ENCODE measurements at places on chromosomes 7 and 10. TPM values are rescaled to one million over a fixed set of nuclear protein-coding genes. Genes with fewer than 3 reads are reported as not detected.

The OPALIN gene
- total RNA-seq: not detected

The DNAJC9 gene
- total RNA-seq: 44.6 TPM

The GPER1 gene
- 1.1 TPM for total RNA-seq

The PHKG1 gene
- 0.65 TPM for total RNA-seq

The CYP2C18 gene
- not detected for total RNA-seq

The PRXL2A gene
- 199 TPM for total RNA-seq

The CNPY4 gene
- total RNA-seq: 38.9 TPM

The UCMA gene
- total RNA-seq: not detected

The MUC12 gene
- total RNA-seq: not detected

The CYP3A7 gene
- not detected for total RNA-seq

The FAM149B1 gene
- 22.5 TPM for total RNA-seq

The RADIL gene
- total RNA-seq: 1.3 TPM

The ITGA8 gene
- total RNA-seq: 0.25 TPM

The TRPV6 gene
- not detected for total RNA-seq

The GRID2IP gene
- not detected for total RNA-seq

The RNF32 gene
- 0.25 TPM for total RNA-seq

The TRDMT1 gene
- total RNA-seq: 7.9 TPM

The PIP gene
- total RNA-seq: not detected

The AKR1C4 gene
- total RNA-seq: not detected

The TMEM196 gene
- not detected for total RNA-seq

The TUBAL3 gene
- total RNA-seq: 0.25 TPM

The FAM204A gene
- 33.2 TPM for total RNA-seq

The ANXA8 gene
- total RNA-seq: not detected

The LIPK gene
- total RNA-seq: not detected

The ADAM12 gene
- total RNA-seq: 0.63 TPM

The GPR26 gene
- not detected for total RNA-seq

The CACNA2D1 gene
- total RNA-seq: 12.8 TPM

The GIMAP6 gene
- total RNA-seq: 136 TPM

The ZC3HAV1L gene
- total RNA-seq: 23.1 TPM

The TRIM73 gene
- total RNA-seq: 0.88 TPM

The FAM241B gene
- 0.88 TPM for total RNA-seq

The ACBD7 gene
- total RNA-seq: 3.1 TPM

The C10orf53 gene
- not detected for total RNA-seq

The TRIL gene
- total RNA-seq: 32.7 TPM

The PAPOLB gene
- not detected for total RNA-seq

The NME8 gene
- not detected for total RNA-seq

The NPY4R gene
- total RNA-seq: not detected

The FOXI2 gene
- total RNA-seq: not detected

The ZNF22 gene
- 35.0 TPM for total RNA-seq

The PIK3CG gene
- total RNA-seq: 5.3 TPM

The ANXA8L1 gene
- total RNA-seq: not detected

The DNA2 gene
- 8.3 TPM for total RNA-seq

The HOXA13 gene
- total RNA-seq: not detected

The KCND2 gene
- total RNA-seq: 0.16 TPM

The MYL10 gene
- total RNA-seq: not detected

The ANKRD22 gene
- not detected for total RNA-seq

The ADRB1 gene
- 0.32 TPM for total RNA-seq

The CDK14 gene
- 4.3 TPM for total RNA-seq

The TMEM60 gene
- total RNA-seq: 7.9 TPM

The PNLIPRP3 gene
- total RNA-seq: not detected

The ARHGAP22 gene
- total RNA-seq: 23.8 TPM

The PDE6C gene
- not detected for total RNA-seq

The SP8 gene
- not detected for total RNA-seq

The GRID1 gene
- total RNA-seq: not detected

The WDR86 gene
- total RNA-seq: not detected
